ENCODE measurements at places on chromosomes 16 and 17. TPM values are rescaled to one million over a fixed set of nuclear protein-coding genes. Genes with fewer than 3 reads are reported as not detected.

GRCh38 chr17:37025847-37026530 is 77.2 kb downstream of the AATF start:
- DNase-seq: no peak

Gene GPS2
- 74.8 TPM for total RNA-seq

DNA sequence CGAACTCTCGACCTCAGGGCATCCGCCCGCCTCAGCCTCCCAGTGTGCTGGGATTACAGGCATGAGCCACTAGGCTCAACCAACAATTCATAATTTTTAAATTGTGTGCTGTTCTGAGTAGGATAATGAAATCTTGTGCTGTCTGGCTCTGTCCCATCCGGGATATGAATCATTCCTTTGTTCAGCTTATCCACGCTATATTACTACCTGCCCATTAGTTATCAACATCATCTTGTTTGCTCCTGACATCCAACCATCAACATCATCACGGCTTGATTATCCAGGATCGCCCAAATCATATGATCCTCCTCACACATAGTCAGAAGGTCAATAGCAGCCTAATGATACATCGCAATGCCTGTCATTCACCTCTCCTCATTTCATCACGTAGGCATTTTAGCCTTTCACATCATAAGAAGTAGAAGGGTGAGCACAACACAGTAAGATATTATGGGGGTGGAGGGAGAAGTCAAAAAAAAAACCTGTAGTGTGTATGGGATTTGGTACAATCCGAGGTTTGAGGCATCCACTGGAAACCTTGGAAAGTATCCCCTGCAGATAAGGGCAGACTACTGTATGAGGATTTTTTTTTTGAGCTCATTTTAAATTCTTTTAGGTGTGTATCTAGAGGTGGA is 77.0 kb upstream of the SIAH1 start:
- DNase-seq: peak; percentile 91

DNA sequence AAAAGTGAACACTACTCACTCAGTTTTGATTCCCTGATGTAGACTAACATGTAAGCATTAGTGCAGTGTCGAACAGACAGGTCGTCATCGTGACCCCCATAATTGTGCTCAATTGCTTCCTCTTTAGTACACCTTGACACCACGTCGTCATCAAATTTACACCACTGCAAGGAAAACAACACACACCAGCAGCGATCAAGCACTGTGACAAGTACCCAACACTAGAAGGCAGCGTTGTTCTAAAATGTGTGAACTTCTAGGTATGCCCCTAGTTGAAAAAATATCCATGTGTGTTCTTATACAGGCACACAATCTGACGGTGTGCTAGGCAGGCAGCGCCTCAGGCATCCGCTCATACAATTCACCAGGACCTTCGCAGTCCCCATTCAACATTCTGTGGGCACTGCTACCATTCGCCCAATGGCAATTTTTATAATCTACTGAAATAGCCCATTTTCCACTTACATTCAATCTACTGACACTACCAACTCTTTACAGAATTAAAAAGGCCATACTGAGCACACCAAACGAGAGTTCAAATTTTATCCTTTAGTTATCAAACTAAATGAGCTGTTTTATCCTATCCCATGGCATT is 23.1 kb downstream of the LITAFD start:
- DNase-seq: peak; percentile 53

Gene NLRC3
- not detected for total RNA-seq

DNA sequence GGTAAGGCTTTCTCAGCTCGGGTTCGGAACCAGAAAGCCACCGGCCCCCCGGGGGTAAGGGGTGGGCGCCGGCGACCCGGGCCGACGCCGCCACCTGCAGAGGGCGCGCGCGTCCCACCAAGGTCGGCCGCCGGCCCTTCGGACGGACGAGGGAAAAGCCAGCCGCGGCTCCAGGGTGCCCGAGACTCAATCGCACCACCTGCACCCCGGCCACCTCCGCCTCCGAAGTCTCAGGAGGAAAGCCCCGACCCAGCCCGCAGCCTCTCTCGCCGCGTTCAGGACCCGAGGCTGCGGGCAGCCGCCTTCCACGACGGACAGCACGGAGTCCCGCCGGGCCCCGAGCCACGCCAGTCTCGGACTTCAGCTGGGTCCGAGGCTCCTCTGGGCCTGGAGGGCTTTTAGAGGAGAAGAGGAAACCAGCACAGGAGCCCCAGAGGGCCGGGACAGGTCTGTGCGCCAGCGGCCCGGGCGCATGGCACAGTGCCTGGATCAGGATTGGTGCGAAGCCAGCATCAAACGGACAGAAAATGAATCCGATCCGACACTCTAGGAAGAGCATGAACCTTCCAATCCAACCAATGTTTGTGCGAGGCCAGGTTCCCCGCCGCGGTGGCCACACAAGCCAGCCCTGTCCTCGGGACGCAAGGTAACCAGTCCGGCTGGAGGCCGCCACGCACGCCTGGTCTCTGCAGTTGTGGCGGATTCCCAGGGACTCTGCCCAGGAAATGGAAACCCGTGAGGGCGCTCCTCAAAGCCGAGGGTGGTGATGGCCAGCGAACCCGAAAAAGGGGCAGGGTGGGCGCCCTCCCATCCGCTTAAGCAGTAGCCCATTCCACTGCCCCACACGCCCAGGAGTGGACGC is 6.7 kb downstream of the CBX8 start:
- DNase-seq: peak; percentile 60

Gene FOXC2
- total RNA-seq: not detected

DNA sequence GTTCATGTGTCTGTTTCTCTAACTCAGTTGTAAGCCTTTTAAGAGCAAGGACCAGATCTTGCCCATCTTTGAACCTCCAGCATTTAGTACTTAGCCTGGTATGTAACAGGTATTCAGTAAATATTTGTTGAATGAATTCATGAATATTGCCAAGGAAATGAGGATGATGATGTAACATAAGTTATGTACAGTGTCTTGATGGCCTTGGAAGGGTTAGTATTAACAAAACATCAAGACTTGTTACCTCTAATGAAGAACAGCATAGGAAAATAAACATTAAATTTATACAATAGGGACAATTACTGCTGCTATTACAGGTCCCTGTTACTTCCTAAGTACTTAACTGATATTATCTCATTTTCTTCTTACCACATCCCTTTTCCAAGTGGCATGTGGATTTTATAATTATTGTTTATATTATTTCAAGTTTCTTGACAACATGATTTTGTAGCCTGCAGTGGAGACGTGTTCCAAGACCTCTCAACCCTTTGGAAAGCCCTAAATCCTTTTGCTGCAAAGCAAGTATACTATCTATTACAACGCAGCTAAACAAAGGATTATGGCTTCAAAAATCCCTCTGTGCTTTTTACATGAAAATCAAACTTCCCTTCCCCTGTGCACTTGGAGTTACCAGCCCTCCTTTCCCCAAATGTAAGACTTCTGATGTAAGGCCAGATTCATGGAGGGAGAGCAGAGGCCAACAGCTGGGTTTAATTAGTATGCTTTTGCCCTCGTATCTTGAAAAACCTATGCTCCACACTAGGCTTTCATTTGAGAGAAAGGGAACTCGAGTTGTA is 77.4 kb upstream of the SMIM36 start:
- DNase-seq: no peak

DNA sequence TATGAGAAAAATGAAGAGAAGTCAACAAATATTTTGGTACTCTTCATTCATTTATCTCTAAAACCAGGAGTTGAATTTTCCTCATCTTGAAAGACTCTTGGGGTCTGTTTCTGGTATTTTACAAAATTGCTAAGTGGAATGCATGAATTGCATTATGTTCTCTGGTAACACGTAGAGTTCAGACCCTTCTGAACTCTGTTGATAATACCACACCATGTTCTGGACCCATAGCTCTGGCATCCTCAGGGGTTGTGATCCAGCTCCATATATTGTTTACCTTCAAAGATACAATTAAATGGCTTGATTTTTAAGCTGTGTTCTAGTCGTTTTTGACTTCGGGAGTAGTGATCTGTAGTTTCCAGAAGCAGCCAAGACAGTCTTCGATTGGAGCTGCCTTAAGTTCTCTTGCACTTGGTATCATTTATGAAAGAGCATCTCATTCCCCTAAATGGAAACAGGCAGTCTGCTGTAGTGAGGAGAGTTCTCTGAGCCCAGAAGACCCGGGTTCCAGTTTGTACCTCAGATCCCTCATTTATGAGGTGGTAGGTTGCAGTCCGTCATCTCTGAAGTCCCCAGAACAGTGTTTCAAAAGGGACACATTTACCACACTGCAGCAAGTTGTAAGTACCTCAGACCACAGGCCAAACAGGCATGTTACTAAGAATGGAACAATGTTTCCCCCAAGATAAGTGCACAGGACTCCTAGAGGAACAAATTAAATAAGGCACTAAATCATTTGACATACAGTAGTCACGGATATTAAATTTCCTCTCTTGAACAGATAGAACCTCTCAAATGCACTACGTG is 9.6 kb downstream of the PSMD7 start:
- DNase-seq: no peak

- DNase-seq: no peak
Measured at GRCh38 chr17:57599271-57600045, 145.6 kb downstream of the CCDC182 start.

GRCh38 chr17:51647826-51648225 is 387.5 kb downstream of the UTP18 start:
- DNase-seq: no peak

Gene LRRC36
- total RNA-seq: 1.1 TPM

Gene CMTM1
- 1.1 TPM for total RNA-seq

- DNase-seq: no peak
Measured at GRCh38 chr16:54690710-54691109, 240.0 kb upstream of the IRX5 start.

DNA sequence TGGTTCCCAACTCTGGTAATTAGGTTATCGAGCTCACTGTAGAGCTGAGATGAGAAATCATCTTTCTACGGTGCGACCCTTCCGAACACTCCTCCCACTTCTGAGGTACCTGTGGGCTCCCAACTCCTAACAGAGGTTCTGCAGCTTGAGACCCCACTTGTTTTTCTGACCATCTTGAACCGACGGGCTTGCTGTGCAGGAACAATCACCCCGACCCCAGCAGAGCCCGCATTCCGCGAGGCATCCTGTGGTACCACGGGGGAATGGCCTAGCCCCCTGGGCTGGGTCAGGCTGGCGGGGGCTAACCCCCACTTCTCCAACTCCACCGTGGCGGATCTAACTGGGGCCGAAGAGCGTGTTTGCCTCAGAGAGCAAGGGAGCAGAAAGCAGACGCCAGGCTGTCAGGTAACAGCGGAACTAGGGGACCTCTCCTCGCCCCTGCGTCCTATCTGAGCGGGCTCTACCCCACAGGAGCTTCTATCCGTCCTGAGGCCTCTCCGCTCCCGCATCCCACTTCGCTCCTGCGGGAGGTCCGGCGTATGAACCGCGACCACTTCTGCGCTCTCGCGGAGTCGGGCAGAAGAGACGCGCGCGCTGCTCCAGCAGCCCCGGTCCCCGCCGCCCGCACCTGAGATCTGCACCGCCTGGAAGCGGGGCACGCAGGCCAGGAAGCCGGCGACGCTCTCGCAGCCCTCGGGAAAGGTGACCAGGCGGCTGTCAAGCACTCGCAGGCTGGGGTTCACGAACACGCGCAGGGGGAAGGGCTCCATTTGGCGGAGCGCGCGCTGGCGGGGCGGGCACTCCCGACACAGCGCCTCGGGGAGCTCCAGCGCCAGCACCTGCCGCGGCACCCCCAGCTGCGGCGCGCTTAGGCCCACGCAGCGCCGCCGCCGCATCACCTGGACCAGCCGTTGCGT is 761 bp downstream of the PDF start:
- no peak for DNase-seq

DNA sequence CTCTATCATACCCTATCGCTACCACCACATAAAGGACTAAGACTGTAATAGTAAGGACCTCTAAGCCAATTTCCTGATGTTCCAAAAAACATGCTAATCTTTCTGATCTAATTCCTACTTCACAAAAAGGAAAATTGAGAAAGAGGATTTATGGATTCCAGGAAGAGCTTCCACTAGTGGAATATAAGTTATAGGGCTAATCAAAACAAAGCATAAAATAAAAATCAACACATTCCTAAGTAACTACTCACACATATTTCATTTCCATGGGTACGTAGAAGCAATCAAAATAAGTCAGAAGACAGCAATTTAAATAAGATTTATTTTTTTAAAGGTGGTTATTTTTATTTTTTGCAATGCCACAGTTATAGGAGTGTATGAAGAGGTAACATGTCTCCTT is 12.4 kb downstream of the CCDC43 start:
- DNase-seq: no peak

DNA sequence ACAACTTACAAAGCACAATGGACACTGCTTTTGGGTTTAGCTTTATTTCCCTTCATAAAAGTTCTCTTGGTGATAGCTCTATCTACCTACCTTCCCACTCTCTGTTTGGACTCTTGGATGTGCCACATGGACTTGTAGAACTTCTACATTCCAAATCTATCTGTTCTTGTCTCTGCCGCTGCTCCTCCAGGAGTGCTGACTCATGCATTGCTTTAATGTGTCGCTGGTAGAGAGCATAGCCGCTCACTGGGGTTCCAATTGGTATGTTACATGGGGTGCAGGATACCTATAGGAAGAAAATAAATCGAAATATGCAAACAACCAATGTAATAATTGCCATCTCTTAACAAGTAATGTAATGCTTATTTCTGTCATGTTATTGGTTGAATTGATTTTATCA is 92.1 kb downstream of the TTC19 start:
- DNase-seq: no peak

Gene ZSWIM7
- 40.7 TPM for total RNA-seq

GRCh38 chr17:48728232-48729231 is at the start of gene HOXB13:
Gene HOXB13 (minus strand): TSS chr17:48728750. CDS start chr17:48728593, 157 bp downstream.
- DNase-seq: peak; percentile 61

DNA sequence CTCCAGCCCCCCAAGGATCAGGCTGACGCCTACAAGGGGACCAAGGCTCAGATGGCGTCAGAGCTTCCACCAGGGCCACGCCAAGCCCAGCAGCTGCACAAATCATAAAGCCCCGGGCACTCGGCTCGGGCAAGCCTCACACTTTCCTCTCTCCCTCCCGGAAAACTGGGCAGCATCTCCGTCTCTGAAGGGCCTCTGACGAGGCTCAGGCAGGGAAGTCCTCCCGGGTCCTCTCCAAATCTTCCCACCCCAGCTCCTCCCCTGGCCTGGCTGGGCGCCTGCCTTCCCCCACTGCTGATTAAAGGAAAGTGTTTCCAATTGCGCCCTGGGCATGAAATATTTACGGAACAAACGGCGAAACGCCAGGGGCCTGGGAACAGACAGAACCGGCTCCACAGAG is 38.5 kb downstream of the PIEZO1 start:
- no peak for DNase-seq

- DNase-seq: no peak
Measured at GRCh38 chr16:58123896-58124600, 5.1 kb downstream of the CFAP20 start.

GRCh38 chr17:79007504-79008381 is 1.8 kb downstream of the CANT1 start:
- no peak for DNase-seq

Gene CHP2
- total RNA-seq: not detected

GRCh38 chr16:5215901-5216300 is 118.3 kb upstream of the EEF2KMT start:
- no peak for DNase-seq

- peak; percentile 22 for DNase-seq
Measured at GRCh38 chr16:63617047-63617989, 1504.5 kb downstream of the CDH11 start.
